ENCODE measurements at places on chromosomes 6 and 20.
A peak's percentile ranks its signal among the peaks of the same experiment; 100 is the strongest.

DNA sequence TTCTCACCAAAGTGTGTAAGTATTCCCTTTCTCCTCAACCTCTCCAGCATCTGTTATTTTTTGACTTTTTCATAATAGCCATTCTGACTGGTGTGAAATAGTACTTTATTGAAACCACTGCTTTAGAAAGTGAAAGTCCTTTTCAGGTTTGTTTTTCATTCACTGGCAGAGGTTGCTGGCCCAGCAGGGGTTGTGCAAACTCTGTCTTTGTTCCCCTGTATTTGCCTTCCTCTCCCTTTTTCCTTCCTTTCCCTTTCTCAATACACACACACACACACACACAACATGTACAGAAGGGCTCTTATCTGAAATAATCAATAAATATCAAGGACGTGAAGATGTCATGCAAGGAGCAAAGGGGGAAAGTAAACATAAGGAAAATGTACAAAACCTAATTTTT, 99.8 kb downstream of the LY86 start:
- DNase-seq, result no peak

GRCh38 chr6:141552463-141552862, 580.3 kb upstream of the GJE1 start:
- DNase-seq, result no peak

DNA sequence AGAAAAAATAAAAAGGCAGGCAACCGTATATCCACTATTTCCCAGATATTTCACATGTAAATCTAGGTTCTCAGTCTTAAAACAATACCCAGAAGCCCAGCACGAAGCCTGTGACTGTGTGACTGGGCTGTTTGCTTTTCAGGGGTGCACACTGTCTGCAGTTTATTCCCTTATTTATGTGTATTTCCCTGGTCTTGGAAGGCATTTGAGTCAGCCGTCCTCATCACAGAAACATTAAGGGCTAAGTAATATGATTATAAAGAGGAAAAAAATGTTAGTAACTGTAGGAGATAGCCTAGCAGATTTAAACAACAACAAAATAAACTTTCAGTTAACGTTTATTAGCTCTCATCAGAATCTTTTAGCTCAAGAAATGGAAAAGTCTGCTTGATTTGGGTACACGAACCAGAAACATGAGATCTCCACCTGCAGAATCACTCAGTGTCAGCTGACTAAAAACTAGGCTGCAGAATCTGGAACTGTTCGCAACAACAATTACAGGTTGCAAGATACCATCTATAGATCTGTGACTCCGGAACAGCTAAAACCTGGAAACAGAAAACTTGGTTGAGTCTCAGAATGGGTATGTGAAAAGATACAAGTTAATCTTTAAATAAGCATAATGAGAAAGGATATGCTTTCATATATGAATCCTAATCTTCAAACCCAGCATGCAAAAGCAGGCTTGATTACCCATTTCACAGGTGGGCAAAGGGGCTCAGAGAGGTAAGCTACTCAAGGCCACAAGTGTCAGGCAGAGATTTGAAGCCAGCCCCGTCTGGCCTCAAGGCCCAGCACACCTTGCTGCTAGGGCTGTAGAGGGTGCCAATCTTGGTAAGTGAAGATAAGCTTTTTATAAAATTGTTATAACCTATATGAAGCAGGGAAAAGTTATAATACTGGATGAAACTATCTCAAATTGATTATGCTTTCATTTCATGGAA, 21.1 kb downstream of the GCLC start:
- no peak for DNase-seq

- DNase-seq, result no peak
Measured at GRCh38 chr6:159910342-159910741, 19.6 kb downstream of the MAS1 start.

DNA sequence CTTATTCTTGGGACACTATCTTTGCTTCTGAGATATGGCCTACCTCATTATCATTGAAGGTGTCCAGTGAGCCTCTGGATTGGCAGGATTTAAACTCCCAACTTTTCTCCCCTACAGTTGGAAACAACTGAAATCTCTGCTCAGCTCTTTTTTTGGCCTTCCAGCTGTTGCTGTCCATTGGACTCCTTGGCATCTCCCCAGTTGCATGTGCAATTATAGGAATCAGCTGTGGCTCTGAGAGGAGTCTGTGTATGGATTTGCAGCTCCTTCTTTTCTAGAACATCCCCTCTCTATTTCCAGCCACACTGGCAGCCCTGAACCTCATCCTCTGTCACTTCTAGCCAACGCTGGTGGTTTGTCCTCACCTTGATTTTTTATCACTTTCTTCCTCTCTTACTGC, 21.2 kb downstream of the RAB22A start:
- DNase-seq, result no peak

- no peak for DNase-seq
Measured at GRCh38 chr6:169265486-169266131, 12.0 kb upstream of the THBS2 start.

GRCh38 chr6:144215932-144216667, 65.8 kb downstream of the STX11 start:
- DNase-seq, result peak; percentile 87

- no peak for DNase-seq
Measured at GRCh38 chr6:72757926-72758325, 136.1 kb downstream of the KCNQ5 start.

DNA sequence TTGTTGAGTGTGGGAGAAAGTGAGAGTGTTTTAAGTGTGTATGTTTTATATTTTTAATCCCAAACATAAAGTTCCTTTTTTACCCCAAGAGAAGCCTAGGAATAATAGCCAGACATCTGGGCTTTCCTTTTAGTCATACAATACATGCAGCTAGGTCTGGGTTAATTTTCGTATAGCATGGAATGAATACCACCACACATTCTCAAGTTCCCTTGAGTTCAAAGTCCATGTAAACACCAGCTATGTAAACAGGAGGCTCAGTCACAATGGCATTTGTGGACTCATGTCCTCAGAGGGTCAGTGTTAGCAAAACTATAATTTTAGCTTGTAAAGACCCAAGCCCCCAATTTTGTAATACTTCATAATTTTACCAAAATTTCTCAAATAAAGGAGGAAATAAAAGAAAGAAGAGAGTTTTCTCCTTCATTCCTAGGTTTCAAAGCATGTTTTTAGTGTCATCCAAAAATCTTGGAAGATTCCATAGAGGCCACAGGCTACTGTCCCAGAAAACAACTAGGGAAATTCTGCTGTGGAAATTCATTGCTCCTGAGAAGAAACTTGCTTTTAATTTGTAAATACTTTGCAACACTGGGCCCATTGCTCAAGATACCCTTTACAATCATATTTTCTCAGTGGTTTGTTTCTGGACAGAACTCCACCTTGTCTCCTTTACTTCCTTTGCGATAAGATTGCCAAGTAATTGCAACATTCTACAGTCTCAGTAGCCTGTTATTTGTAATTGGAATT, 671.2 kb downstream of the COL12A1 start:
- no peak for DNase-seq
